Motor neuron (in vitro differentiated cells): ENCODE measurements at places on chromosomes 2 and 18. TPM values are rescaled to one million over a fixed set of nuclear protein-coding genes. Genes with fewer than 3 reads are reported as not detected.

DNA sequence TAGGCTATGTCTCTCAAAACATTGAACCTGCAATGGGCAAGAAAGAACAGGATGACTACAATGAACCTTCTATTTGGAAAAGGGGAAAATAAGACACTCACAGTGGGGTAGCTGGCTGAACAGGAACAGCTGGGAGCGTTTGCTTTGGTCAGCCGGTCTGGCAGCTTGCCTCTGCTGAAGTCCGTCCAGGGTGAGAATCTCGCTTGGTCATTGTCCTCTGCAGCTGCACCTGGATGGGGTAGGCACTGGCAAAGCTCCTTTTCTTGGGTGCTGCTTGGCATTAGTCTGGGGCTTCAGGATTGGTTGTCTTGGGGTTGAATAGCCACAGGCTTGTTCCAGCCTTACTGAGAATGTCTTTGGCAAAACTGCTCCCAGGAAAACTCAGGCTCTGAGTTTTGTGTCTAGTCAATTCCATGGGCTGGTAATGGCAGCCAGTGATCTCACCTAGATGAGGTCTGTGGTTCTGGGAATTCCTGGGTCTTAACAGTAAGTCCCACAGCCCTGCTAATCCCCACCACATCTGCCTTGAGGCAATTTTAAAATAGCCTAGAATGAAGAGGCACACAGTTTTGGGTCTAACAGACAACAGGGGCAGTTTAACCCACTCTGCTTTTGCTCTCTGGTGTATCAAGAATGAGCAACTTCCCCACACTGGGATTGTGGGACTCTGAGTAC, 13.4 kb downstream of the NEDD4L start:
- no peak for ATAC-seq

- ATAC-seq: no peak
Observed at GRCh38 chr2:48605482-48606175, 12.0 kb upstream of the GTF2A1L start.

DNA sequence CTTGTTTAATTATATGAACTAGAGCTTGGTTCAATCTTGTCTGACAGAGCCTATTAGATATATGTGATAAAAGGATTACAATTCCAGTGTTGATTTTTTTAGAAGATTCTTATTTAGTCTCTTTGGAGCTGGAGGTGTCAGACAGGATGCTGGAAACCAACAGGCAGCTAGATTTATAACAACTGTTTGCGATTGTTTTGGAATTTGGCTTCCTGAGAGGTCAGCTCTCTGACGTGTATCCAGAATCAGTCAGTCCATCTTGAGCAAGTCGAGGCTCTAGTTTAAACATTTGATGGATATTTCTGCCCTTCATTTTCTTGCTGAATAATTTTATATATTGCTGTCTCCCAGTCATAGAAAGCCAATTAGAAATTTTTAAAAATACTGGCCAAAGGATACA, 1062.9 kb downstream of the DPP10 start:
- no peak for ATAC-seq

DNA sequence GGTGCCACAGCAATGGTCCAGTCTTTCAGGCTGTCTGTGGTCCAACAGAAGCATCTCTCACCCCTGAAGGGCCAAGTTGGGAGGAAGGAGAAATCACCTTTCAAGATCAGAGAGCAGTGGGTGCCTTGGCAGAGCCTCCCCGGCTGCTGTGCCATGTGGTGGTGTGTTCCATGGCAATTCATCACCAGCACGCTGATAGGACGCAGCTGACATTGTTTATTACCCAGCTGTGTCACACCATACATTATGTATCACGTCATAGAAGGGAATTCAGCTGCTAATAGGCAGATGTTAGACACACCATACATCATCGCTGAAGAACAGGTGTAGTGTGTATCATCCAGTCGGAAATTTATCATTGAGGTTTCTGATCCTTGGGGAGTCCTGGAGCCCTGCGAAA, 29.6 kb upstream of the RPL31 start:
- no peak for ATAC-seq

- ATAC-seq: no peak
Observed at GRCh38 chr2:37921781-37922180, 3.3 kb upstream of the RMDN2 start.

GRCh38 chr2:219398721-219399363, 11.1 kb upstream of the DNPEP start:
- no peak for ATAC-seq

DNA sequence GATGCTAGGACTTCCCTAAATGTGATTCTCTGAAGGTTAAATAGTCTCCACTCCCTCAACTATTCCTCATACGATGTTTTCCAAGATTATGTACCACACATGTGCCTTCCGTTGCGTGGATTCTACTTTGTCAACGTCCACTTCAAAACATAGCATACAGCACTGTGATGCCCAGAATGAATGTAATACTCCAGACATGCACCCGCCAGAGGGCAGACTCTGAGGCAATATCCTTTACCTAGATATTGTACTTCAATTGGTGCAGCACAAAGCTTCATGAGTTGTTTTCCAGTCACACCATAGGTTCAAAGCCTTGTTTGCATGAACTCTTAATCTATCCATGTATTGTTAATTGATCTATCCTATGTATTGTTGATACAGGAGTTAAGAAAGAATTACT, 201.0 kb upstream of the NABP1 start:
- no peak for ATAC-seq

GRCh38 chr2:158513841-158514240, 57.1 kb downstream of the PKP4 start:
- ATAC-seq: no peak

GRCh38 chr2:17583166-17583565, 42.7 kb downstream of the VSNL1 start:
- no peak for ATAC-seq

- no peak for ATAC-seq
Observed at GRCh38 chr2:151083856-151084795, 177.5 kb downstream of the RBM43 start.

The SH3RF3 gene
- total RNA-seq: 0.19 and 0.21 TPM in 2 replicates

The LYPD6B gene
- not detected in 2 replicates for total RNA-seq

The TDRD15 gene
- total RNA-seq: 0.05 TPM in 2 replicates

The ZNF804A gene
- total RNA-seq: 5.0 and 5.9 TPM in 2 replicates

The APOB gene
- 0.09 and 0.27 TPM in 2 replicates for total RNA-seq
